ENCODE measurements at places on chromosomes 2 and 18.

- no peak for DNase-seq
These were observed 1.8 kb downstream of the NMI start for GRCh38 chr2:151287513-151288250.

DNA sequence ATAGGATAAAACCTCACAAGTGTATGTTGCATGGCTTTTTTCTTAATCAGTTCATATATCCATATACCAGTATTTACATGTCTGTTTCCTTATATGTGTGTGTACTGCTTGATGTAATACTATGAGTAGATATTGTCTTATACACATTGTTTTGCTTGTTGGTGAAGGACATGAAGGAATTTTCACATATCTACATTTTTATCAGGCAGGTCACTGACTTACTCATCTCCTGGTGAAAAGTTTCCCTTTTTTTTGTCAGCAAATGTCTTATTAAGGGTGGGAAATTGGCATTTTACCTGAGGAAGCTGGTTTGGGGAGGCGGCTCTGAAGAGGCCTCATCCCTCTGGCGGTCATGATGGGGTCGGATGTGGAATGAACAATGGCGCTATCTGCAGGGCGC, 61.4 kb upstream of the LYPD1 start:
- no peak for DNase-seq

- DNase-seq: peak; percentile 79
These were observed 18.6 kb downstream of the BUB1 start for GRCh38 chr2:110659248-110659647.

DNA sequence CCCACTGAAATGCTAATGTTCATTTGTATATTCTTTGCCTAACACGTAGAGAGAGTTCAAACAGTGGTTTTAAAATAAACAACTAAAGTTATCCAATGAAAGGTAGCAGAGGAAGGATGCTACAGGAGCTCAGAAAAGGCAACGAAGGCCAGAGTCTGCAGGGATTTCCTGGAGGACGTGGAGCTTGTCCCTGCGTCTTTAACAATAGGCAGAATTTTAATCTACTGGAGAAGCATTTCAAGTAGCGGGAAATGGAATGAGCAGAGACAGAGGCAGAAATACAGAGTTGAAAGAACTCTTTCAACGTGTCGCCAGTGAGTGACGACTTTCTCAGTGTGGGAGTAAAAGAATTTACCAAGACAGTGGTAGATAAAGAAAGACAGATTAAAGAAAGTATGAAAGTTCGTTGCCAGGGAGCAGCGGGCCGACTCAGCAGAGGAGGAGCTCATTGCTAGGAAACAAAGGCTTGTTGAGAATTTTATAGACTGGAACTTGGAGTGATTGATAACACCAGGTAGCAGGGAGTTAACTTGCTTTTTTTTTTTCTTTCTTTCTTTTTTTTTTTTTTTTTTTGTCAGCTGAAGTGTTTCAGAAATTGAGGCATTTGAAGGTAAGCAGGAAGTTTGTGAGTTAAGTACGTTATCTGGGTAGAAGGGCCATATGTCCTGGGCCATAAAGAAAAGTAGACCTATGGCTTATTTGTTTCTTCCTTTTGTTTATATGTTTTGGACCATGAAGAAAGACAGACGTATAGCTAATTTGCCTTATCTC, 625 bp upstream of the NBAS start:
- peak; percentile 58 for DNase-seq

DNA sequence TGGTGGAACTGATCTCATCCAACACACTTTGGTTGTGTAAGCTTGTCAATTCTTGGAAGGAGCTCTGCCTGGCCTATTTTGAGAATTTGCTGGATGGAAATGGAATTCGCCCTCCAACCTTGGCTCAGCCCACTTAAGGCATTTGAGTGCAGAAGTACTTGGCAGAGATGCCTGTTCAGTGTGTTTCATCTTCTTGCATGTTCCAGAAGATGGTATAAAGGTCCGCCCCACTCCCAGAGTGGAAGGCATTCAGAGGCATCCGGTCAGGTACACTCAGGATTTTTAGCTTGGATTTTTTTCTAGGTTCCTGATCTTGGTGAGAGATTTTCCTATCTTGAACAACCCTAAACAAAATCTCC, 61.3 kb upstream of the TXNDC2 start:
- no peak for DNase-seq

DNA sequence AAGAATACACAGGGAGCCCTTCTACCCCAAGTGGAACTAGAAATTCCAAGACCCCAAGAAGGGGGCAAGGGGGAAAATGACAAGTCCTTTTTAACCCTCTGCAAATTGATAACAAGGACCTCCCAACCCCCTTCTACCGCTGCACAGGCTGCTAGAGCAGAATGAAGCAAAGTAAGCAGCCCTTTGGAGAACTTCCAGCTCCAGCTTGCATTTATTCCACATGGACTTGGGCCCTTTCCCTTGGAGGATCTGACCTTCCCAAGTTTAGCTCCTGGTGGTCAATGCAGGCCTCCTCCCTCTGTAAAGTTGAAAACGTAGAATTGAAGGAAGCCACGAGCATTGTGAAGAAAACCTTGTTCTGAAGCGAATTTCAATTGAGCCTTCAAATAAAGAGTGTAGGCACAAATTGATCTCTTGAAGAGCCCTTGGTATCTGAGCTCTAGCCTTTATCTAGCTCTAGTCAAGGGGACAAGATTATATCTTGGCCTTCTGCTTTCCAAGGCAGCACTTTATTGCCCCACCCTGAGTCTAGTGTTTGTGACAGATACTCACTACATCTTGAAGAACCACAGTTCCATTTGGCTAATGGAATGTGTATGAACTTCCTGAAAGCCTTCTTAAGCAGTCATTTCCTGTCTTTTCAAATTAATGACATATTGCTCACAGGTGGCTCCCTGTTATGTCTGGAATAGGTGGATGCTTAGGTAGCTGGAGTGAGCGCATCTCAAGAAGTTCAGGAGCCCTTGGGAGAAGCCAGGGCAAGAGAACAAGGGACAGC, 37.2 kb downstream of the SLC14A2 start:
- DNase-seq: peak; percentile 94

GRCh38 chr2:47264143-47264542, 109.0 kb upstream of the STPG4 start:
- DNase-seq: no peak

DNA sequence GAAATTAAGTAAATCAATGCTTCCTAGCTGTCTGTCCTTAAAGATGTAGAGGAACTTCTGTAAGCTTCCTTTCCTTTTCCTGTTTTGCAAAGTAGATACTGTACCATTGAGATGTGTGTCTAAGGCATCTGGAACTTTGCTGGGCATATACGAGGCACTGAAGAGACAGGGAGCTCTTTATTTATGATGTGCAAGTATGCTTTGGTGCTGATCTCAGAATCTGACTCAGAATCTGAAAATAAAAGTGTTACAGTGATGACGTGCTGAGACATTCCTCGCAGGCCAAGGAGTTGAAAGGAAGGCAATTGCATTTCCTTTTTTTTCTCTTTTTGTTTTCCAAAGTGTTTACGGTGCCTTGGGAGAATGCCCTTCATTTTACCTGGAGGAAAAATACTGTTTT, 230.9 kb upstream of the RGPD4 start:
- DNase-seq: peak; percentile 50

- DNase-seq: no peak
These were observed 11.6 kb downstream of the FECH start for GRCh38 chr18:57574866-57575265.

GRCh38 chr2:47510745-47511144, 107.8 kb downstream of the MSH2 start:
- no peak for DNase-seq

- no peak for DNase-seq
These were observed 373.1 kb downstream of the CMPK2 start for GRCh38 chr2:6492573-6492972.

- DNase-seq: no peak
These were observed 272.6 kb upstream of the ERBB4 start for GRCh38 chr2:212811036-212811805.

DNA sequence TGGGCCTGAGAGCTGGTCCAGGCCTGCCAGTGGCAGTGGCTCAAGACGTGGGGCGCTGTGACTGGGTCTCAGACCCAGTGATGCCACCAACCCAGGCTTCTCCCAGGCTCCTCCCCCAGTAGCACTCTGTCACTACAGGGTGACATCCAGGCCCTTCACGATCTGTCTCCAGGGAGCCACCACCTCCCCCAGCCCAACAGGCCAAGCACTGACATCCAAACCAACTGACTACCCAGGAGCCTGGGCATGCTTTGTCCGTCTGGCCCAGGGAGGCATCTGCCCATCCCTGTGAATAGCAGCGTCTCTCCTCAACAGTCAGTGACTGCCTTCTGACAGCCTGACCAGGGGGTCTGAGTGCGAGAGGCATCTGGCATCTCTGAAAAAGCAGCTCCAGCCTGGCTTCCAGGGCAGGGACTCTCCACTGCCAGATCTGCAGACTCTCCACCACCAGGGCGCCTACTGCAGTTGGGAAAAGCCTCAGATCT, 13.0 kb downstream of the TEX44 start:
- no peak for DNase-seq

GRCh38 chr2:241680827-241681599, 5.6 kb downstream of the DTYMK start:
- DNase-seq: peak; percentile 92

- no peak for DNase-seq
These were observed 61.1 kb upstream of the ACYP2 start for GRCh38 chr2:54054271-54054670.

GRCh38 chr2:166960702-166961270, 72.5 kb downstream of the XIRP2 start:
- DNase-seq: no peak

DNA sequence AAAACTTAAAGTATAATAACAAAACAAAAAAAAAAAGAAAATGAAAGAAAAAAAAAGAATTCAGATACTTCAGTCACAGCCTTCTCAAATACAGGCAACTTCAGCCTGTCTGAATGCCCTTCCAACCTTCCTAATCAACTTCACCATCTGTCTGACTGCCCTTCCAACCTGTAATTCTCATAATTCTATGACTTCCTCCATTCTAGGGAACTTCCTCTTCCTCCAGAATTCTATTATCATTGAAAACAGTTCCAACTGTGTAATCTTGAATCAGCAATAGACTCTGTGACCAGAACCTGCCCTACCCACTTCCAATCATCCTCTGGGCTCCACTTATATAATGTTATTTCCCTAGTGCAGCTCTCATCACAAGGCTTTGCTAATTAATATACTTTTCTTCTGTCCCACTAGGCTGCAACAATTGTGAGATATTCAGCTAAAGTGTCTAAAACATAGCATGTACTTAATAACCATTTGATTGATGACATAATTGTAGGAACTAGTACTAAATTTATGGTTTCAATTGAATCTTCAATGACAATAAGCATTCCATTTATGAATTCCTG, 127.3 kb downstream of the UPP2 start:
- DNase-seq: no peak

GRCh38 chr2:56287974-56288373, 104.2 kb downstream of the CCDC85A start:
- DNase-seq: peak; percentile 61

- DNase-seq: no peak
These were observed 68.0 kb downstream of the PXDN start for GRCh38 chr2:1676091-1676912.

DNA sequence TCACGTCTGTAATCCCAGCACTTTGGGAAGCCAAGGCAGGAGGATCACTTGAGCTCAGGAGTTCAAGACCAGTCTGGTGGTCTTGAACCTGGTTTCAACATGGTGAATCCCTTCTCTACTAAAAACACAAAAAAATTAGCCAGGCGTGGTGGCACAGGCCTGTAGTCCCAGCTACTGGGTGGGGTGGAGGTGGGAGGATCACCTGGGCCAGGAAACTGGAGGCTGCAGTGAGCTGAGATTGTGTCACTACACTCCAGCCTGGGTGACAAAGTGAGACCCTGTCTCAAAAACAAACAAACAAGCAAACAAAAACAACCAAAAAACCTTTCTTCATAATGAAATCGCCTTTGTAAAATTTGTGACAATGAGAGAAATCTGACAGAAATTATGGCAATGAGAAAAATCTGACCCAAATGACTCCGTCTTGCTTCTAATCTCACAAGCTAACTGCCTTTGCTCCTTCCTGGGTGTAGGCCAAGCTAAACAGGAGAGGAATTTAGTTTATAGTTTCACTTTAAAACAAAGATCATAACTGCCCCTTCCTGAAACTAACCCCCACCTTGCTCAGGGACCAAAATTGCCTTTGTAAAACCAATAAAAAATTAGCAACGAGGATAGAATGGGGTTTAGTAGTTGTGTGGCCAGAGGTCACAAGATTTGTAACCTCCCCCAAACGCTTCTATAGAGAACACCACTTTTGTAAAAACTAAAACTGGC, 60.7 kb upstream of the KIF5C start:
- peak; percentile 48 for DNase-seq

DNA sequence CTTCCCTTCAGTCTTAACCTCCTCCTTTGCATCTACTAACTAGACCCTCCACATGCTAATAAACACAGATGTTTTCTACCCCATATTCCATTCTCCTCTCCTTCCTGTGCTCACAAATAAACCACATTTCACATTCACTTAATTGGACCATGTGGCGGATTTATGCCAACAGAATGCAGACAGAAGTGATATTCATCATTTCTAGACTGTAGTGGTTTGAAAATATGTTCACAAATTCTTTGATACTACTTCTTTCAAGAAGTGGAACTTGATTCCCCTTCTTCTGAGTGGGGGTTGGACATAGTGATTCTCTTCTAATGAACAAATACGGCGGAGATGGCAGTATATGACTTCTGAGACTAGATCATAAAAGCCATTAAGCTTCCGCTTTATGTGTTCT, 73.5 kb upstream of the SPTBN1 start:
- no peak for DNase-seq

GRCh38 chr2:159243529-159243928, 43.0 kb downstream of the WDSUB1 start:
- DNase-seq: no peak

DNA sequence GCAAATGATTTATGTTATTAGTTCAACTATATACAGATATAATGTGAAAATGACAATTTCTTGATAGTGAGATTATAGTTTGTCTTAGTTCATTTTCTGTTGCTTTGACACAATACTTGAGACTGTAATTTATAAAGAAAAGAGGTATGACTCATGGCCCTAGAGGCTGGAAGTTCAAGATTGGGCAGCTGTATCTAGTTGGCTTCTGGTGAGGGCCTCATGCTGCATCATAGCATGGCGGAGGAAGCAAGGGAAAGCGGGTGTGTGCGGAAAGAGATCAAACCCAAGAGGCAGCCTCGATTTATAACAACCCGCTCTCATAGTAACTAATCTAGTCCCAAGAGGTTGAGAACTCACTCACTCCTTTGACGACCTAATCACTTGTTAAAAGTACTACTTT, 11.4 kb downstream of the PLEKHA3 start:
- no peak for DNase-seq

- DNase-seq: no peak
These were observed 69.7 kb downstream of the RPRM start for GRCh38 chr2:153408710-153409385.

DNA sequence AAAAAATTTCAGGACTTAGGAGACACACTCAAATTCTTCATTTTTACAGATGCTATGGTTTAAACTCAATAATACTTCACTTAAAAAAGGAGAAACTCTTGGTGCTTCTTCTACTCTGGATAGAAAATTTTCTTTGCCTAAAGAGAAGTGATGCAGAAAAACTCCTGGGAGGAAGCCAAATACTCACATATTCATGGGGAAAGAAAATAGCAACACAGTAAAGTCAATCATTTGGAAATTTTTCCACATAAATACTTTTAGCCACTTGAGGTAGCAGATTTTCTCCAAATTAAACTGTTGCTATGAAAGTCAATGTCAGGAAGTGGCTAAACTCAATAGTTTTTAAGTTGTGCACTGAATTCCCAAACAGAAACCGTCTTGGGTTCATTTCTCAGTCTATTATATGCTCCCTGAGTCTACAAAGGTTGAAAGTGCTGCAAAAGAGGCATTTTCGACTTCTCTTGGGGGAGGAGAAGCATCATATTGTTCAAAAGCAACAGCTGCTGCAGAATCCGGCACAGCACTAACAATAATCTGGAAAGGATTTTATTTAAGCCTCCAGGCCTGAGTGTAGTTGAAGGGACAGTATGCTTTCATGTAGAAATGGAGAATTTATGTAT, 81.1 kb downstream of the UPP2 start:
- peak; percentile 33 for DNase-seq

Measured in kidney tubule cell (primary cell).